Right renal cortex interstitium (tissue), 3 donors: ENCODE measurements at places on chromosomes 5 and 9. TPM values are rescaled to one million over a fixed set of nuclear protein-coding genes. Genes with fewer than 3 reads are reported as not detected.

The PCDHGC5 gene
- 0.29 TPM for polyA plus RNA-seq

The PHF24 gene
- 0.17 TPM for polyA plus RNA-seq

The SERINC5 gene
- 55.6 TPM for polyA plus RNA-seq

GRCh38 chr9:76415154-76415553 lies 20.9 kb upstream of the RFK start:
- DNase-seq, result no peak

GRCh38 chr5:96616801-96617200 lies 45.4 kb upstream of the CAST start:
- no peak for DNase-seq
